Activated CD4-positive, alpha-beta T cell treated with anti-CD3 and anti-CD28 coated beads for 4 hours (primary cell): ENCODE measurements at places on chromosomes 3 and 15.

- no peak for DNase-seq
Measured at GRCh38 chr3:63768888-63769287, 50.2 kb upstream of the C3orf49 start.

DNA sequence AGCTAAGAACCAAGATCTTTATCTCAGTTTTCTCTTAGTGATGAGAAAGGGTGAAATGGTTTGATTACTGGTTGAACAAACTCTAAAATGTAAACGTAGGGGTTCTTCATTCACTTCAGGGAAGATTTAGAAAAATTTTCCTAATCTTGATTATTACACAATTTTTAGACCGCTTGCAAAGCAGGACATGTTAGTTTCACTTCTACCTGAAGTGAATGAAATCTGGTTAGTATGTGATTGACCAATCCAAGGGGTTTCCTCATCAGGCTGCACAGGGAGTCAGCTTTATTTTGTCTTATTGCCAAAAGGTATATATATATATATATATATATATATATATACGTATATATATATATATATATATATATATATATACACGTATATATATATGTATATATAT is 740.4 kb downstream of the TUSC7 start:
- no peak for DNase-seq

DNA sequence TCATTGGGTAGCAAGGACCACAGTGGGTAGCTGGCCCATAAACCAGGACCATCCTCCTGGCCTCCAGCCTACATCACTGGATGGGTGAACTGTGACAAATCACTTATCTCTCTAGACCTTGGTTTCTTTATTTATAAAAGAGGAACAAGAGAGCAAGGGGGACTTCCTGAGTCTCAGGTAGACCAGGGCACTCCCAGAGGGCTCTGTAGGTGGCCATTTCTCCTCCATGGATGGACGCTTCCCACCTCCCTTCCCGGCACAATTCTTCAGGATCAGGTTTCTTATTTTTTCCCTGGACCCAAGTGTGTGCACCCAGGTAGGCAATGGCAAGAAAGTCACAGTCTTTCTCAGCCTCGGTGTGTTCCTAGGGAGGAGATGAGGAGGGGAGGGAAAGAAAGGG is 41.4 kb upstream of the SPATA12 start:
- no peak for DNase-seq

DNA sequence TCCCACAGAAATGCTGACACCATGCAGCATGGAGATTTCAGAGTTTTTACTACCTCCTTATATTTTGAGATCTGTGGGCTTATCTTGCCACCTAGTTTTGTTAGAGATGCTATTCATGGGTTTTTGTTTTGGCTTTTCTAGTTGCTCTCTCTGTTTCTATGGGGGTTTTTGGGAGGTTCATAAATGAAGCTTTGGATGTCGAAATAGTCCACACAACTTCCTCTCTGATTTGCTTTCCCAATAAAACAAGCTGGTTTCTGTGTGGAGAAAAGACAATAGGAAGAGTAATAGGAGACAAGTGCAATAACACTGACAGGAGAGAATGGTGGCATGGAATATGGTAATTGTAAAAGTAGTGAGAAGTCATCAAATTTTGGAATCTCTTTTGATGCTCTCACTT is 106.8 kb upstream of the GPR149 start:
- DNase-seq = no peak

DNA sequence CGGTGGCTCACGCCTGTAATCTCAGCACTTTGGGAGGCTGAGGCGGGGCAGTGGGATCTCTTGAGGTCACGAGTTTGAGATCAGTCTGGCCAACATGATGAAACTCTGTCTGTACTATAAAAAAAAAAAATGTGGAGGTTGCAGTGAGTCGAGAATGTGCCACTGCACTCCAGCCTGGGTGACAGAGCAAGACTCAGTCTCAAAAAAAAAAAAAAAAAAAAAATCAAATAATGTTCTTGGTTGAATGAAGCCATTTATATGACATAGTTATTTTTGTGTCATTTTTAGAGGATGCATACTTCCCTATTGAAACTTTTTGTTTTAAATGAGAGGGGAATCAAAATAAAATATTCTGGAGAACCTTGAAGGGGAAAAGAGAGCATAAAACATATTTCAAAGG is 3.1 kb downstream of the HMCES start:
- DNase-seq = no peak

DNA sequence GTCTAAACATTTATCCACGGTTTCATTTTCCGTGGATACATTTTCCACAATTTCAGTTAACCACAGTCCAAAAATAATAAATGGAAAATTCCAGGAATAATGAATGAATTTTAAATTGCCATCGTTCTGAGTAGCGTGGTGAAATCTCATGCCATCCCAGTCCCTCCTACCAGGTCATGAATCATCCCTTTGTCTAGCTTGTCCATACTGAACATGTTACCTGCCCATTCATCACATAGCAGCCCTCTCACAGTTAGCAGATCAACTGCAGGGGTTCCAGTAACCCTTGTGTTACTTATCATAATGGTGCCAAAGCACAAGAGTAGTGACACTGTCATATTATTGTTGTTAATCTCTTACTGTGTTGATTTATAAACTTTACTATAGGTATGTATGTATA is 124.5 kb downstream of the GSK3B start:
- no peak for DNase-seq
